CD4-positive, alpha-beta T cell (primary cell): ENCODE measurements at places on chromosomes 12 and 14.
A peak's percentile ranks its signal among the peaks of the same experiment; 100 is the strongest.

DNA sequence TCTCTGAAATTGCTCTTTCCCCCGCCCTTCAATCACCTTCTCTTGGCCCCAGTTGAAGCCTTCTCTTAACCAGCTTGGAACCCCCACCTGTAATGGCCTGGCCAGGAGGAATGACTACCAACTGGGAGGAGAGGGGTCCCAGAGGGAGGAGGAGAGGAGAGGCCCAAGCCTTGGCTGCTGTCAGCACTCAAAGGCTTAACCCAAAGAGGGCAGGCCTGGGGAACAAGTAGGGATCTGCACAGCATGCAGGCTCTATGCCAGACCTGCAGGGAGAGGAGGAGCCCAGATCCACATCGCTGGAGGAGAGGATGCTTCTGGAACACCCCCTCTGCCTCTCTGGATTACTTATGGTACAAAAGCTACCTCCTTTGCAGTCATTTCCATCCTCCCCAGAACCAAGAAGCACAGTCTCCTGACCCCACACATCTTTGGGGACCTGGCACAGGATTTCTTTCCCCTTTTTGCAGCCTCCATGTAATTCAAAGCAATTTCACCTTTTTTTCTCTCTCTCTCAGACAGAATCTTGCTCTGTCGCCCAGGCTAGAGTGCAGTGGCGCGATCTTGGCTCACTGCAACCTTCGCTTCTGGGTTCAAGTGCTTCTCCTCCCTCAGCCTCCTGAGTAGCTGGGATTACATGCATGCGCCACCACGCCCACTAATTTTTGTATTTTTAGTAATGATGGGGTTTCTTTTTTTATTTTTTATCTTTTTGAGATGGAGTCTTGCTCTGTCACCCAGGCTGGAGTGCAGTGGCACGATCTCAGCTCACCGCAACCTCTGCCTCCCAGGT, 6.2 kb downstream of the RARG start:
- no peak for DNase-seq

GRCh38 chr14:105091517-105092170, 26.4 kb upstream of the GPR132 start:
- no peak for DNase-seq

GRCh38 chr12:49973361-49973830, 649 bp downstream of the AQP6 start:
- DNase-seq = no peak

DNA sequence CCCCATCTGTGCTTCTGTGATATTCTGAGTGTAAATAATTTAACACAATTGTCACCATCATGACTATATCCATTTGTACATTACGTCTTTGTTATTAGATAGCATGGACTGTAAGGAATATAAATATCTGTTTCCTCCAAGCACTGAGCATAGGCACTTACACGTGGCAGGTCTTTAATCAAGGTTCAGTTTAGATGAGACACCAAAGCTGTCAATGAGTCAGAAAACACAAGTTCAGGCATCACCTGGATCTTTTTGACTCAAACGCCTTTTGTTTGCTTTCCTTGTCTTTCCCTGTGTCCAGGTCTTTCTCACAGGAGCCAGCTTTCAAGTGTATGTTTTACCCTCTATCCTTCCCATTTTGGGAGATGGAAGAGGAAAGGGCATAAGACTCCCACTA, 163.2 kb upstream of the CCDC198 start:
- no peak for DNase-seq

- DNase-seq = peak; percentile 78
Measured at GRCh38 chr12:112130441-112130998, 5.2 kb downstream of the TRAFD1 start.

DNA sequence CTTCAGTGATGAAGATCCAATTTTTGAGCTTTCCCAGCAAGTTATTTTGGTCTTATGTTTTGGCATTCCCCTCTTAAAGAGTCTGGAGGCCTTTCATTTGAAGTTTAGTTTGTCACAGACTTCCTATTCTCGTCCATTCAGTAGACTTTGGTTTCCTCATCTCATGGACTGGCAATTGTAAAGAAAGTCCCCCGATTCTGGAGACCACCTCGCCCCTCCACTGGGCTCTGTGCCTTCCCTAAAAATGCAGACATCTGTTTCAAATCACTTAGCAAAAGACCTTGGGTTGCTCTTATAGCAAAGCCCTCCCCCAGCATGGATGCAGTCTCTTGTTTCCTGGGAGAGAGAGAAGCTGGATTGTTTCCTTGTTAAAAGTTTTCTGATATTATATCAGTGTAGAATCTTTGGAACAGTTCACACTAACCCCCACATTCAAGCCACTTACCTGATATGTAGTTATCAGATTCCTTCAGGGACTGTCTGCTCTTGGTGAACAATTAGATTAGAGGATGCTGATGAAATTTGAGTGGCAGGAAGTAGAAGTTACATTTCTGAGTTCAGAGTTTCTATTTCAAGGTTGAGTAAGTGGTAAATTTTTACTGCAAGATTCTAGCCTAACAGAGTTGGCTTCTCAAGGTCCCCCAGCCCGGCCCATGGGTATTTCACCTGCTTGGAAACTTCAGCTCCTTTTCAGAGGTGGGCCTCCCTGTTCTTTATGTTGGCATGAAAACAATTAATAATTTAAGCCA, 56.3 kb downstream of the PLXNC1 start:
- DNase-seq = no peak

DNA sequence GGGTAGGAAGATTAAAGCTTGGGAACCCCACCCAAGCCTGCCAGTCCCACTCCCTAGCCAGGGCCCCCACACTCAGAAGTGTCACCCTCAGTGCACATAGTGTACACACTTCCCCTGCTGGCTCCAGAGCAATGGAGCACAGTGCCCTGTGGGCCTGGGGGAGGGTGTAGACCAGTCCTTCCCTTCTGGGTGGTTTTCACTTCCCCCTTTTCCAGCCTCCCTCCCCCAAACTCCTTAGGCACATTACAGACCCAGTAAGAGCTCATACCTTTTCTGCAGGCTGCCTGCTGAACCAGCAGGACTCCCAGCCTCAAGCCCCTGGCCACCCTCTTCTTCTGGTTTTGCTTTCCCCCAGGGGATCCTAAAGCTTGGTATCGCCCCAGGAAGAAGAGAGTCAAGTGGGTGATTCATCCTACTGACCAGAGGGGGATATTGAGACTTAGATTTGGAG, at the start of gene ZNF385A:
TSS of gene ZNF385A (minus strand) at position 143 of the 451 bp plus-strand sequence. CDS start 219 bp downstream, outside the sequence.
- DNase-seq = no peak

DNA sequence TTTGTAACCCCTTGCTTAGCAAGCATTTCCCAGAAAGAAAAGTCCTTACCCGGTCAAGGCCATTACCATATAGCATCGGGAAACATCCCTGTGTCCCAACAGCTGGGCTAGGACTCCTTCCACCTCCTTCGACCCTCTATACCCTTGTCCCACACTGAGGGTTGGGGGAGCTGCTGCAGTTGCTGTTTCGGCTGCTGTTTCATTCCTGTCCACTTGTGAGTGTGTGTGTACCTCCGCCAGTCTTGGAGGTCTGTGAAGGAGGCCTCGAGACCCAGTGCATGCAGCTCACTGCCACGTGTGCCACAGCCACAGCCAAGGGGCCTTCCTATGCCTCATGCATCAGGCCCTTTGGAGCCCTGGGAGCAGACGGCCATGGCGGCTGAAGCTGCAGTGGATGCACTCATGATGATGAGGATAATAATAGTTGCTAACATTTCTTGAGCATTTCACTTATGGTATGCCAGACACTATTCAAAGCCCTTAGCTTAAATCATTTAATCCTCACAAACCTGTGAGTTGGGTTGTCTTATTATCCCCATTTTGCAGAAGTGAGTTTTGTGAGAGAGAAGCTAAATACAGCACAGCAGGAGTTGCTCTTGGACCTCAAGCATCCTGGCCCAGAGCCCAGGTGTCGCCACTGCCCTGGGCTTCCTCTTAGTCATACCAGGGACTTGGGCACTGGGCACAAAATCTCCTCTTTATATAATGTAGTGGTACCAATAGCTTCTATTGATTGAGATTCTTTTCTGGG, 156.5 kb downstream of the PRKCH start:
- DNase-seq = no peak

- DNase-seq = peak; percentile 57
Measured at GRCh38 chr14:68787092-68787992, 5.5 kb downstream of the ZFP36L1 start.

GRCh38 chr12:6213969-6214368, 13.8 kb downstream of the CD9 start:
- no peak for DNase-seq

GRCh38 chr12:26473291-26473690, 277.9 kb downstream of the SSPN start:
- DNase-seq = peak; percentile 48

DNA sequence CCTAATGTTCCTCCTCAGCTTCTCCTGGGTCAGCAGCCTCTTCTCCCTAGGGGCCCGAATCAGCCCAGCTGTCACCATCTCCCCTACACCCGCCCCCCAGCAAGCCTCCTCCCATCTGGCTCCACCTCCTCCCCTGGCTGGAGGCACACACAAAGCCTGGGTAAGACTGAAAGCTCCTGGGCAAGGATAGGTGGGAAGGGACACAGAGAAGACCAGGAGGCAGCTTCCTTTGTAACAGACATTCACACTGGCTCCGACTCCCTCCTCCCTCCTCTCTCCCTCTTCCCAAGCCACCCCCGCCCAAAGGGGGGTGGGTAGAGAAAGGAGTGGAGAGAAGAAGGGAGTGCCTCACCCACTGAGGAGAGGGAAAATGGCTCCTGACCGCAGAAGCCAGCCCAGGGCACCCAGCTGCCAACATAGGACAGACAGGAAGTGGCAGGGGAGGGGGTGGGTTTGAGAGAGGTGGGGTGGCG, 4.0 kb downstream of the CHD4 start:
- peak; percentile 44 for DNase-seq

GRCh38 chr12:101939306-101939705, 61.9 kb downstream of the DRAM1 start:
- DNase-seq = no peak

GRCh38 chr12:98741196-98741555, 96.1 kb downstream of the APAF1 start:
- no peak for DNase-seq

- DNase-seq = no peak
Measured at GRCh38 chr14:93375673-93376156, 28.7 kb downstream of the COX8C start.

- DNase-seq = no peak
Measured at GRCh38 chr12:95136598-95136997, 63.2 kb upstream of the NR2C1 start.

DNA sequence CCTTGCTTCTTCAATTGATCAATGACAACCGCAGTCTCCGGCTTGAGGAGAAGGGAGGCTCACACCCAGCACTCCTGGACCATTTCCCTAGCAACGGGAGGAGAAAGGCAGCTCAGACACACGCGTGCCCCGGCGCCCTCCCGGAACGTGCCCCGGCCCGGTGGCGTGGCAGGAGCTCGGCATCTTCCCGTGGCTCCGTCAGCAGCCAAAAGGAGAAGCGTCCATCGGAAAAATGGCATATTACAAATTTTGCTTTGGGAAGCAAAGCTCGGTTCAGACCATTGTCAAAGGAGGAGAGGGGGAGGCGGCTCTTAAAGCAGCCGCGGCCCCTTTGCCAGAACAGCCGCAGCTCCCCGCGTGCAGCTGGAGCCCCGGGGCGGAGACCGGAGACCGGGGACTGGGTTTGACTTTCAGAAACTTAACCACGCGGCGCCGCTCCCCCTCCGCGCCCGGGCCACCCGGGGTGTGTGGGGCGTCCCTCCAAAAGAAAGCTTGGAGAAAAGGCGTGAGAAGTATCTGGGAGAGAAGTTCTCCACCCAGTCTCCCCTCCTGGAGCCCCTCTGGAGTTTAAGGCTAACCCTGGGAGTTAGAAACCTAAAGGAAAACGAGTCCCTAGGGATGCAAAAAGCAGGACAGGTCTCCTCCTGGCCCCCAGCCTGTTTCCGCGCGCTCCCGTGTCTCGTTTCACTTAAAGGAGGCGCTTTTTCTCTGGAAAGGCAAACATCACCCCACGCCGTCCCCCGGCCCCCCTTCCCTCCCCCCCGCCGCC, 545 bp downstream of the PPFIA2 start:
- no peak for DNase-seq

DNA sequence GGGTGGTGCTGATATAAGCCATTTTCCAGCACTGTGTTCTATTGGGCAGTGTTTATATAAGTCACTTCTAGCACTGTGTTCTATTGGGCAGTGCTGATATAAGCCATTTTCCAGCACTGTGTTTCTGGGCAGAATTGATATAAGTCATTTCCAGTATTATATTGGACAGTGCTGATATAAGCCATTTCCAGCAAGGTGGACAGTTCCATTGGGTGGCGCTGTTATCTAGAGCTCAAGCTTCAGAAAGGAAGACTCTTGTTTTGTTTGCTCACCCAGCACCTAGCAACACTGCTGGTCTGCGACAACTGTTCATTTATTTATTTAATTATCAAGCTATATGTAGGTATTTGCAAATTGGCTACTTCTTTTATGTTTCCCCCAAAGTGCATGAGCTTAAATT, 690.3 kb downstream of the AACS start:
- no peak for DNase-seq
